ENCODE measurements at places on chromosomes 4 and X. TPM values are rescaled to one million over a fixed set of nuclear protein-coding genes. Genes with fewer than 3 reads are reported as not detected.

DNA sequence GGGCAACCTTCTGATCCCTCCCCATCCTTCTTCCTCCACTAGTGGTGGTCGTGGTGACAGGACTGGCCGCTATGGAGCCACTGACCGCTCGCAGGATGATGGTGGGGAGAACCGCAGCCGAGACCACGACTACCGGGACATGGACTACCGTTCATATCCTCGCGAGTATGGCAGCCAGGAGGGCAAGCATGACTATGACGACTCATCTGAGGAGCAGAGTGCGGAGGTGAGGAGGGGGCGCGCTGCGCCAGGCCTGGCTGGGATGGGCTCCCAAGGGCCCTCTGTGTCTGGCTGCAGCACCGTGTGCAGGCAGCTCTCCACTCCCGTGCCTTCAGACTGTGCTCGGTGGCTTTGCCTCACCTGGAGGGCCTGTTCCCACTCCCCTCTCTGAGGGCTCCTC is 24.3 kb downstream of the RBM10 start:
- H3K4me3 ChIP-seq, result no peak overlapping the region
- H3K36me3 ChIP-seq, result peaks cover 16% of the 10 kb centered on the region
- H3K27me3 ChIP-seq, result no peaks in the 10 kb centered on the region
- H3K4me1 ChIP-seq, result no peaks in the 10 kb centered on the region

DNA sequence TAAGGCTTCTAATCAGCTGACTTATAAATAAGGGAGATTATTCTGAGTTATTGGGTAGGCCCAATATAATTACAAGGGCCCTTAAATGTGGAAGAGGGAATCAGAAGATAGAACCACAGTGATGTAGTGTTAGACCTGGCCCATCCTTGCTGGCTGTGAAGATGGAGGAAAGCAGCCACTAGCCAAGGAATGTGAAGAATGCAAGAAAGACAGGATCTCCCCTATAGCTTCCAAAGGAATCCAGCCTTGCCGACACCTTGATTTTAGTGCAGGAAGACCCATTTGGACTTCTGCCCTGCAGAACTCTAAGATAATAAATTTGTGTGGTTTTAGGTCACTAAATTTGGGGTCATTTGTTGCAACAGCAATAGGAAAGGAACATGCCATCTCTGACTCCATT is 150.6 kb downstream of the SPATA18 start:
- H3K36me3 ChIP-seq, result no peaks in the 10 kb centered on the region
- H3K27me3 ChIP-seq, result no peaks in the 10 kb centered on the region
- H3K4me3 ChIP-seq, result no peak overlapping the region
- H3K4me1 ChIP-seq, result no peaks in the 10 kb centered on the region

- no peak overlapping the region for H3K27ac ChIP-seq
- H3K4me1 ChIP-seq, result peaks cover 24% of the 10 kb centered on the region
- H3K36me3 ChIP-seq, result no peaks in the 10 kb centered on the region
- no peak overlapping the region for H3K4me3 ChIP-seq
- DNase-seq, result no peak
These were observed 17.9 kb upstream of the CXCL11 start for GRCh38 chr4:76053730-76054129.

- no peaks in the 10 kb centered on the region for H3K27me3 ChIP-seq
- H3K36me3 ChIP-seq, result no peaks in the 10 kb centered on the region
- DNase-seq, result no peak
- H3K4me3 ChIP-seq, result no peak overlapping the region
- H3K27ac ChIP-seq, result no peak overlapping the region
These were observed 109.6 kb upstream of the ACSL4 start for GRCh38 chrX:109842611-109843010.

DNA sequence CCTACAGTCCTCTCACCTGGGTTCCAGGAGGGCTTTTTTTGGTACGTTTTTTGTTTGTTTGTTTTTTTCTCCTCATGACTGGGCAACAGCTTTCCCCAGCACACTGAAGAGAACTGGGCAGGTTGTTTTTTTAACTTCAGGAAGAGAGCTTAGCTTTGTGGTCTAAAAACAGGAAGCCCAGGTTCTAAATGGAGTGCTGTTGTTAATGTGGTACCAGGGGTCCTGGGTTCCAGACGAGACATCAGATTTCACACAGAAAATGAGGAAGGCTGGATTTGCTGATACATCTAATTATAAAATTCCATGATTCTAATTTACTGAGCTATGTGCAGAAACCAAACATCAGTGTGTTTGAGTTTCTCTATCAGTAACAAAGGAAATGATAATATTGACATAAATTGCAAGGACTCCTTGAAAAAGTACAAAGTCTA is 4.2 kb downstream of the MYOZ2 start:
- no peak for DNase-seq
- peak overlapping the region; percentile 77 for H3K27ac ChIP-seq
- peaks cover 2% of the 10 kb centered on the region for H3K27me3 ChIP-seq
- no peaks in the 10 kb centered on the region for H3K36me3 ChIP-seq
- H3K4me3 ChIP-seq, result no peak overlapping the region

DNA sequence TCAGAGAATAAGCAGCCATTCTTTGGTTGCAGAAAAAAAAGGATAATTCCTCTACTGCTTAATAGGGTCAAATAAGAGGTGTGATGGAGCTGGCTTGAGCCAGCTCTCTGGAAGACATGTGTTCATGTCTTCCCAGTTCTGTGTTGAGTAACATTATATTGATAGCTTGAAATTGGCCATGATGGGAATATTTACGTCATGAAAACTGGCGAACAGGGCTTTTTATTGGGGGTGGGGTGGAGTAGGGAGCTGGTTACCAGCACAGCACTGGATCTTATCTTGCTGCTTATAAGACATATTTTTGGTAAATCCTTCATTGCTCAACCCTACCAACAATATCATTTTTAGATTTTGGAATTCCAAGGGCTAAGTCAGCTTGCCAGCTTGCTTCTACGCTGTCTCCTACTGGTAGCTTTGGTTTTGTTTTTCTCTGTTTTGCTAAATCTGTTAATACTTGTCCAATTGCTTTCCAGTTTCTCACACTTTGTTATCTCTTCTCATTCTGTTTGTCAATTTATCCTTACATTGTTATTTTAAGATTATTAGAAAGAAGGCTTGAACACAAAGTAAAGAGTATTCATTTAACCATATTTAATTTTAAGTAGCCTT is 25.3 kb upstream of the GBA3 start:
- no peaks in the 10 kb centered on the region for H3K36me3 ChIP-seq
- H3K4me3 ChIP-seq, result no peak overlapping the region
- H3K27ac ChIP-seq, result no peak overlapping the region

BEX5 gene
- 2.2 TPM for total RNA-seq

ZNF81 gene
- total RNA-seq, result 8.6 TPM

DNA sequence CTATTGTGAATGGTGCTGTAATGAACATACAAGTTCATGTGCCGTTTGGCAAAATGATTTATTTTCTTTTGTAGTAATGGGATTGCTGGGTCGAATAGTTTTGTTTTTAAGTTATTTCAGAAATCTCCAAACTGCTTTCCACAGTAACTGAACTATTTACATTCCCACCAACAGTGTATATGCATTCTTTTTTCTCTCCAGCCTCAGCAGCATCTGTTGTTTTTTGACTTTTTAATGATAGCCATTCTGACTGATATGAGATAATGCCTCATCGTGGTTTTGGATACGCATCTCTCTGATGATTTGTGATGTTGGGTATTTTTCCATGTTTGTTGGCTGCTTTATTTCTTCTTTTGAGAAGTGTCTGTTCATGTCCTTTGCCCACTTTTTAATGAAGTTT is 246.3 kb upstream of the ADGRL3 start:
- no peaks in the 10 kb centered on the region for H3K36me3 ChIP-seq
- no peak for DNase-seq
- no peaks in the 10 kb centered on the region for H3K27me3 ChIP-seq

ARHGAP6 gene
- not detected for total RNA-seq

- H3K4me3 ChIP-seq, result no peak overlapping the region
- H3K36me3 ChIP-seq, result no peaks in the 10 kb centered on the region
- H3K27ac ChIP-seq, result no peak overlapping the region
- H3K27me3 ChIP-seq, result peaks cover 13% of the 10 kb centered on the region
- no peak for DNase-seq
- peaks cover 3% of the 10 kb centered on the region for H3K4me1 ChIP-seq
These were observed 122.8 kb upstream of the NOCT start for GRCh38 chr4:138892483-138893407.
